ENCODE measurements at places on chromosomes 7 and 10.

DNA sequence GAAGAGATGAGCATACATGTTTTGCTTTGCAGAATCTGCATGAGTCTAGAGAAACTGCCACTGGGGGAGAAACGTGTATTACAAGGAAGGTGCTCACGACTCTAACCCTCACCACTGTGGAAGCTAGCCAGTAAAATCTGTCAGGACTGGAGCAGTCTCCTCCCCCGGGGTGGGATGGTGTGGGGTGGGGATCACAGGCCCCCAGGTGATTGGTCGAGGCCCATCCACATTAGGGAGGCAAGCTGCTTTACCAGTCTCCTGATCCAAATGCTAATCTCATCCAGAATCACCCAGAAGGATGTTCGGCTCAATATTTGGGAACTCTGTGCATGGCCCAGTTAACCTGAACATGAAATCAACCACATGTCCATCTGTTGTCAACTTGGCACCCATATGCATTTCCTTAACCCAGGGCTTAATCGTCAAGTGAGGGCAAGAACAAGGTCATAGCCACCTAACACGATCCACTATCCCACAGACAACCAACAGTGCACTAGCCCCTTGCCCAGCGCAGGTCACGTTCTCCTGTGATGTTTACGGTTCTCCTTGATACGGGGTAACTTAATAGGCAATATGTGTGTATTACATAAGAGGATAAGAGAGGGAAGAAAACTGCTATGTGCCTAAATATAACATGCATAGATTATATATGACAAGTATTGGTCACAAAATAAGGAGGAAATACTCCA lies 40.8 kb downstream of the DNAJB6 start:
- no peak for DNase-seq

DNA sequence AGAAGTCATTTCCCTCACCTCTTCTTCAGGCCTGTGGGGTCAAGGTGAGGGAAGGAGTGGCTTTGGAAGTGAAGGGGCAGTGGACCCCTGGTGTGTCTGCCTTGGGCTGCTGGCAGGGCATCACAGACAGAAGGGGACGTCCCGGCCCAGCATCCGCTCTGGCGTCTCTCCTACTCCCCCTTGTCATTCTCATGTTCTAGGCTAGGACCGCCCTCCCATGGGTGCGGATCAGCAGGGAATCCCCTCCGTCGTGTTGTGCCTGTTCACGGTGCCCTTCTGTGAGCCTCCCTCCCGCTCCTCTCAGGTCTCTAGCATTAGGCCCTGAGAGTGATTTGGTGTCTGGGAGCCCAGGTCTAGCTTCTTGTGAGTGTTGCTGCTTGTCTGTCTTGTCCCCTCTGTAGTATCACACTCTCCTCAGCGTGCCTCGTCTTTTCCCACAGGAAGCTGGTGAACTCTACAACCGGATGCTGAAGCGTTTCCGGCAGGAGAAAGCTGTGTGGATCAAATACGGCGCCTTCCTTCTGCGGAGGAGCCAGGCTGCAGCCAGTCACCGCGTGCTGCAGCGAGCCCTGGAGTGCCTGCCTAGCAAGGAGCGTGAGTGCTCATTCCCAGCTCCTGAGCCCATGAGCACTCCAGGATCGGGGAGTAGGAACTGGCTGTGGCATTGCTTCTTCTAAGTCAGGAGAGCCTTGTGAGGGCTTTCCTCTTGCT lies 8.5 kb downstream of the CALHM2 start:
- DNase-seq, result no peak

DNA sequence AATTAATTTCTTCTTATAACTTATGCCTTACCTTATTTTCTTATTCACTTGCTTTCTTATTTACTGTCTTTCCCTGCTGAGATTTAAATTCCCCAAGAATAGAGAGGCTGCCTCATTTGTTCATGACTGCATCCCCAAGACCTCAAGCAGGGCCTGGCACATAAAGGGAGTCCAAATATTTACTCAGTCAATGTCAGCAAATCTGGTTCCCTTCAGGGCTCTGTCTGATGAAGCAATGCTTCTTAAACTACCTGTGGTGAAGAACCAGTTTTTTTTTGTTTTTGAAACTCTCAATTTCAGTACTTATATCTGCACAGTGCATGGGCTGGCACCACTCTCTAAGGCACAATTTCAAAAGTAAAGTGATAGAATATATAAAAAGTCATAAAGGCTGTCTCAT lies 4.7 kb downstream of the ZNF239 start:
- DNase-seq, result no peak

GRCh38 chr10:19958787-19959186 lies 142.6 kb downstream of the PLXDC2 start:
- DNase-seq, result no peak

DNA sequence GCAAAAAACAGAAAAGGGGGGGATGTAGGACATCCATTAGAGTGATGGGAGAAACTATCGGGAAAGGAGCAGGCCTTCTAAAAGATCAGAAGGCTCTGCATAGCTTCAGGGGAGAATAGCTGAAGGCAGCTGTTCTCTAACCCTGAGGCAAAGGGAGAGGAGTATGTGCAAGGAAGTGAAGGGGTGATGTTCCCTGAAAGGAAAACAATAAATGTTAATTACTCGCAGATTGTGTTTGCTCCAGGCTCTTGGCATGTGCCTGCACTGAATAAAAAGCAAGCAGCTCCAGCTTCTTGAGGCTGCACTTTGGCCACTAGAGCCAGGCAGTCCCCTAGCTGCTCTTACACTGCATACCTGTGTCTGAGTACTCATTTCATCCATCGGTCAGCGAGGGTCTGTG lies 14.4 kb upstream of the STARD3NL start:
- no peak for DNase-seq

DNA sequence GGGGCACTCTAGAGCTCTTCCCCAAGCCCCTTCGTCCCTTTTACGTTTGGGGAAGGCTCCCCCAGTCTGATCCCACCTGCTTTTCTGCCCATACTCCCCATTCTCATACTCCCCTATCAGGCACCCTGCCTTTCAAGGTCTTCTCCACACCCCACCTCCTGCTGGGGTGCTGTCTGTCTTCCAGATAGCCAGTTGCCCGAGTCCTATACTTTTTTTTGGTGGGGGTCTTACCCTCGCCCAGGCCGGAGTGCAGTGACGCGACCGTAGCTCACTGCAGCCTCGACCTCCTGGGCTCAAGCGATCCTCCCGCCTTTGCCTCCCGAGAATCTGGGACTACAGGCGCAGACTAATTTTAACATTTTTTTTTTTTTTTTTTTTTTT lies 775 bp upstream of the ABHD11 start:
- no peak for DNase-seq

DNA sequence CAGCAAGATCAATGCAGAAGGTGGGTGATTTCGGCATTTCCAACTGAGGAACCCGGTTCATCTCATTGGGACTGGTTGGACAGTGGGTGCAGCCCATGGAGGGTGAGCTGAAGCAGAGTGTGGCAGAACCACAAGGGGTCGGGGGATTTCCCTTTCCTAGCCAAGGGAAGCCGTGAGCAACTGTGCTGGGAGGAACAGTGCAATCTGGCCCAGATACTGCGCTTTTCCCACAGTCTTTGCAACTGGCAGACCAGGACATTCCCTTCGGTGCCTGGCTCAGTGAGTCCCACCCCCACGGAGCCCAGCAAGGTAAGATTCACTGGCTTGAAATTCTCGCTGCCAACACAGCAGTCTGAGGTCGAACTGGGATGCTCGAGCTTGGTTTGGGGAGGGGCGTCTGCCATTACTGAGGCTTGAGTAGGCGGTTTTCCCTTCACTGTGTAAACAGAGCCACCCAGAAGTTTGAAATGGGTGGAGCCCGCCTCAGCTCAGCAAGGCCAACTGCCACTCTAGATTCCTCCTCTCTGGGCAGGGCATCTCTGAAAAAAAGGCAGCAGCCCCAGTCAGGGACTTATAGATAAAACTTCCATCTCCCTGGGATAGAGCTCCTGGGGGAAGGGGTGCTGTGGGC lies 58.6 kb upstream of the SLC26A5 start:
- DNase-seq, result no peak

GRCh38 chr7:107180378-107180777 lies 11.6 kb downstream of the HBP1 start:
- peak; percentile 34 for DNase-seq

GRCh38 chr10:69963178-69963834 lies 89.3 kb upstream of the MACROH2A2 start:
- no peak for DNase-seq

DNA sequence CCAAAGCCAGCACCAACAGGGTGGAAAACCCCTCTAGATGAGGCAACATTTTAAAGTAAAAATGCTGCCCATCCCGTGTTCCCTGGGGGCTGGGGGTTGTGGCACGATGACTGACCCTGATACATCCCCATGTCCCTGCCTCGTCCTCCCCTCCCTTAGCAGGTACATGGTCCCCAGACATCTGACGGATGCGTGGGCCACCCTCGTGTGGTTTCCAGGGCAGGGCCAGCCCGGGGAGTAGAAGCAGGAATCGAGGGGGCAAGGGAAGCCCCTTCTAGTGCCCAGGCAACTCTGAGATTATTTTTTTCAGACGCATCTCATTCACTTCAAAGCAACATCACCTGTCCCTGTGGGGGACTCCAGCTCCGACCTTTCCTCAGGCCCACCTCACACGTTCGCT lies 3.5 kb downstream of the TMEM130 start:
- no peak for DNase-seq

GRCh38 chr7:108402865-108403264 lies 53.4 kb downstream of the NRCAM start:
- no peak for DNase-seq

- no peak for DNase-seq
These were observed 153.7 kb downstream of the NRBF2 start for GRCh38 chr10:63286754-63287264.

DNA sequence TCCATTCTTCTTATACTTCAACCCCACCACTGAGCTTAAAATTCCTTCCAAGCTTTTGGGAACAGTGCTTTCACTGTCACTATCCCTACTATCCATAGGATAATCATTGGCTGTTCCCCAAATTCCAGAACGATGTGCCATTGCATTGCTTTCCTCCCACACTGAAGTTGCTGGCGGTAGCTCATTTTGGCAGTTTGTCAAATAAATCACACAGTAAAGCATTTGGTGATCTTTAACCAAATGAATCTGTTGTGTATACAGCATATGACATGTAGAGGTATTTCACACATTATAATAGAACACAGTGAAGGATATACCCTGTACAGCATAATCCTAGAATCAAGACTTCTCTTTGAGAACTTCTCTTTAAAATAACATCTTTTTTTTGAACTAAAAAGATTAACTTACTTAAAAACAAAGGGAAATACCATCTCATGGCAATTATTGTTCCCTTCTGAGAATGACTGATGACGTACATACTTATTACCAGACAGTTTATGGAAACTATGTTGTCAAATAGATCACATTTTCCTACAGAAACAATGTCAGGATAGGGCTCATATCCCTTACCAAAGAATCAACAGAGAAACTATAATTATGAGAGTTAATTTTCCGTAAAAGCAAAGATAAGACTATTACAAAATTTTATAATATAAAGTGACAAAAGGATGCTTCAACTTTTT lies 93.6 kb downstream of the CTNNA3 start:
- peak; percentile 81 for DNase-seq

Data from HFFc6 (cell line).